Neural crest cell (in vitro differentiated cells): ENCODE measurements at places on chromosomes 4 and X. TPM values are rescaled to one million over a fixed set of nuclear protein-coding genes. Genes with fewer than 3 reads are reported as not detected.

IGFBP7 gene
- total RNA-seq: 0.55 and 0.82 TPM in 2 replicates

SERPINA7 gene
- total RNA-seq: not detected in 2 replicates

ZCCHC18 gene
- 8.7 and 9.3 TPM in 2 replicates for total RNA-seq

BST1 gene
- total RNA-seq: 0.75 and 1.1 TPM in 2 replicates

TRIM75 gene
- total RNA-seq: not detected in 2 replicates

SYTL4 gene
- 3.8 and 4.5 TPM in 2 replicates for total RNA-seq

GJB1 gene
- 12.3 and 12.4 TPM in 2 replicates for total RNA-seq

SPANXB1 gene
- total RNA-seq: not detected in 2 replicates

TMEM154 gene
- 0.44 and 1.3 TPM in 2 replicates for total RNA-seq

TCEAL7 gene
- 15.3 and 18.9 TPM in 2 replicates for total RNA-seq

KIF4A gene
- 57.8 and 58.5 TPM in 2 replicates for total RNA-seq

AR gene
- 6.3 and 7.9 TPM in 2 replicates for total RNA-seq

HSFX3 gene
- not detected in 2 replicates for total RNA-seq

ERAS gene
- 0.49 and 0.50 TPM in 2 replicates for total RNA-seq

EDNRA gene
- 5.8 and 6.9 TPM in 2 replicates for total RNA-seq

NAA11 gene
- not detected in 2 replicates for total RNA-seq
